ENCODE measurements at places on chromosomes 2 and 18.

GRCh38 chr2:240362216-240362755 lies 73.2 kb upstream of the GPC1 start:
- DNase-seq, result no peak

DNA sequence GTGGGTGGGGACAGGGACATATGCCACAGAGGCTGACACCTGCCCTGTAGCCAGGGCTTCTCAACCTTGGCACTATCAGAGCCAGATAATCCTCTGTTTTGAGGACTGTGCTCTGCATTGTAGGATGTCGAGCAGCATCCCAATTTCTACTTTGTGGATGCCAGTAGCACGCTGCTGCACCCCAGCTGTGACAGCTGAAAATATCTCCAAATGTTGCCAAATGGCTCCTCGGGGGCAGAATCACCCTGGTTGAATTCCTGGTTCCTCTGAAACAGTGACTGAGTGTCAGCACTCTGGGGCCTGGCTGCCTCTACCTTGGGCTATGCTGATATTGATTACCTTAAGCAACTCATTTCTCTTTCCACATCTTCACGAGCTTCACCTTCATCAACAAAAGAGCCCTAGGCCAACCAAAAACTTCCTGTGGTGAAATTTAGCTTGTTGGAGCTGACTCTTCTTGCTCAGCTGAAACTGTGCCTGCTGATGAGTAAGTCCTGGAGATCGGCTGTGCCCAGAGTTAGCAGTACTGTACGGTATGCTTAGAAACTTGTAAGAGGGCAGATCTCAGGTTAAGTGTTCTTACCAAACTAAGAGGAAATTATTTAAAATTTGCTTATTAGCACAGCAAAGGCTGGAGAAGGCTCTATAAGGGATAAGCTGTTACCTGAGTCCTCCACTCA lies 138.1 kb downstream of the SEPTIN10 start:
- DNase-seq, result no peak

- DNase-seq, result peak; percentile 53
Measured at GRCh38 chr18:62637807-62638687, 77.3 kb upstream of the PHLPP1 start.

DNA sequence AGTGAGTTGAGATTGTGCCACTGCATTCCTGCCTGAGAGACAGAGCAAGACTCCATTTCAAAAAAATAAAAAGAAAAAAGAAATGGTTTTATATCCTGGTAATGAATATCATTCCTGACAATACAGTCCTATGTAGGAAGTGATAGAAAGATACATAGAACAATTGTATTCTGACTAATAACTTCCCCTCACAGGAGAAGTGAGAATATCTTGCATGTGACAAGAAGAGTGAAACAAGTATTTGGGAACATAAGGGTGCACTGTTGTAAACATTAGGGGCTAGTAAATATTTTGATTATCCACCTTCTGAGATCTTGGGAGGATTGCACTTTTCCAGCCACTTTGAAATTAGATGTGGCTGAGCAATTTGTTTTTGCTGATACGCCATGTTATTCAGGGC lies 40.7 kb downstream of the KLHL14 start:
- no peak for DNase-seq

DNA sequence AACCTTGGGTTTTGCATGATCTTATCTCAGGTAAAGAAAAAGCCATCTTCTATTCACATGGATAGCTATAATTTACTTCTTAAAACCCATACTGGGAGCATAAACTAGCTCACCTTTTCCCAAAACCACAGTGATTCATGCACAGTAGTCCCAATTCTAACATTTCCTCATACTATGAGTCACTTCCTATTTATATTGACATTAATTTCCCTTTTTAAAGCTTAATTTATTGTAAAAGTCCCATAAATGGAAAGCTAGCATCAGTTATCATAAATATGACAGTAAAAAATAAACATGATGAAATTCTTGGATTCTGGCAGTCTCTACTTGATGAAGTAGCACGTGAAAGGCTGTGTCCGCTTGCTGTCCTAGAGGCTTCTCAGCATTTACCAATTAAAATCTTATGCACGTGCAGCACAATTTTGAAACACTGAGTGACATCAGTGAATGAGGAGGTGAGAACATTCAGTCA lies 180.1 kb downstream of the CDH2 start:
- no peak for DNase-seq

DNA sequence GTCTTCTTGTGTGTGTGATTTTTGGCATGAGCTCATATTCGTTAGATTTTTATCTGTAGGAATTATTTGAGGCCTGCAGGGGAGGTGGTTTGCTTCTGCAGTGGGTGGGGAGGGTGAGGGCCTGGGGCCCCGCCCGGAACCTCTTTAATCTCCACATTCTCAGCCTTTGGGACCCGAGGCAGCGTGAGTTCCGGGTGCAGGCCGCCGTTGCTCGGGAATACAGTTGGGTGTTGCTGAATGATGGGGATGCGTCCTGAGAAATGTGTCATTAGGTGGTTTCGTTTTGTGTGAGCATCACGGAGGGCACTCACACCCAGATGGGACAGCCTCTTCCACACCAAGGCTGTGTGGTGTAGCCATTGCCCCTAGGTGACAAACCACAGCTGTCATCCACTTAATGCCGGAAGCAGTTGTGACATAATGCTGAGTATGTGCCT lies 13.7 kb upstream of the GAL3ST2 start:
- DNase-seq, result no peak

All from left lobe of liver (tissue), 2 donors.